ENCODE measurements at places on chromosomes 2 and 18.
A peak's percentile ranks its signal among the peaks of the same experiment; 100 is the strongest.

GRCh38 chr2:235544689-235544969, 50.8 kb downstream of the AGAP1 start:
- no peak for DNase-seq

DNA sequence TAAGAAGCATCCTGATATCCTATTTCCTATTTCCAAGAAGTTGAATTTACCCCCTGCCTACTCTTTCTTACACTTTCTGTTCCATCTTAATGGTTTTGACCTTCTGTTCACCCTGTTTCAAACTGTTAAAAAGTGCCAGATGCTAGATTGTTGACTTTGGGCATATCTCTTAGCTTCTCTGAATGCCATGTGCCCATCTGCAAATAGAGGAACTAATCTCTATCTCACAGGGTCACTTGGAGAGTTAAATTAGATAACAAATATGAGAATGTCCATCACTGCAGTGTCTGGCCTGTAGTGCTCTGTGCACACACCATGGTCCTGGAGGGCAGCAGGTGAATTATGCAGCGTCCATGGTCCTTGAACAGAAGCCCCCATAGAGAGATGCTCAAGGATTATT, 83.8 kb downstream of the LRATD1 start:
- no peak for DNase-seq

GRCh38 chr2:44778221-44778654, 163.3 kb upstream of the SIX3 start:
- no peak for DNase-seq

GRCh38 chr2:70043252-70043875, 43.9 kb upstream of the PCBP1 start:
- DNase-seq = peak; percentile 69

- DNase-seq = no peak
These were observed 32.8 kb downstream of the DTNA start for GRCh38 chr18:34742891-34743341.

DNA sequence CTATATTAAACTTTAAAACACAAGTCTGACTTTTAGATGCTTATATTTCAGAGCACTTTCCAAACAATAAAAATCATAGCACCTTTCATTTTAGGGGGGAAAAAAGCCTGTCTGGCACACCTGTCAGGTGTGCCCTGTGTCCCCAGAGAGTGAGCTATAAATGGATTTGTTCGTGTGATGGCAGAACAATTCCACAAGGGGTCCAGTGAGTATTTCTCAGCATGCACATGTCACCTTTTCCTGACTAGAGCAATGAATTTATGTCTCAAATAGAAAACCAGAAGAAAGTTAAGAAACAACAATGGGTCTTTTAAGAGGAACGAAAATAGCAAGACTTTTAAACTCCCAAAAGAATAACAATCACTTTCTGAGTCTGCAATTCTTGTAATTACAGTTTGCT, 55.9 kb downstream of the ACVR1C start:
- peak; percentile 20 for DNase-seq

- no peak for DNase-seq
These were observed 97.9 kb upstream of the SOX11 start for GRCh38 chr2:5594249-5594695.

DNA sequence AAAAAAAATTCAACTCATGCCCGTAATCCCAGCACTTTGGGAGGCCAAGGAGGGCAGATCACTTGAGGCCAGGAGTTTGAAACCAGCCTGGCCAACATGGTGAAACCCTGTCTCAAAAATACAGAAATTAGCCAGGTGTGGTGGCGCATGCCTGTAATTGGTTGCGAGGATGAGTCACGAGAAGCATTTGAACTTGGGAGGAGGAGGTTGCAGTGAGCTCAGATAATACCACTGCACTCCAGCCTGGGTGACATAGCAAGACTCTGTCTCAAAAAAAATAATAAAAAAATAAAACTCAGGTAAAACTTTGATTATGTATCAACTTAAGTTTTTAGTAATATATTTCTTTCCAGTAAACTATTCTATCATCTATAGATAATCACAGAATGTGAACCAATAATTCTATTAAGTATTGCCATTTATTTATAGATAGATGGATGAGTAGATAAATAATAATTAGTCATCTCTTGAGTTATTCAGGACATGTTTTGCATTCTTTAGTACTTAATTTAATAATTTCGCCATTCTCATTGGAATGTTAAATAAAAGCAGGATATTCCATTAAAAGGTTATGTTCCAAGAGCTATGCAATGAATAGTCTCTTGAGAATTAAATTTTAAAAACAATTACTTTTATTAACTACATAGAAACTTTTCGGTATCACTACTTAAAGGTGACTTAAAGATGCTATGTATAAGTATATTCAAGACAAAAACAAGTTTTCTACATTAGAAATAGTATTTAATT, 48.7 kb downstream of the WDPCP start:
- DNase-seq = no peak

DNA sequence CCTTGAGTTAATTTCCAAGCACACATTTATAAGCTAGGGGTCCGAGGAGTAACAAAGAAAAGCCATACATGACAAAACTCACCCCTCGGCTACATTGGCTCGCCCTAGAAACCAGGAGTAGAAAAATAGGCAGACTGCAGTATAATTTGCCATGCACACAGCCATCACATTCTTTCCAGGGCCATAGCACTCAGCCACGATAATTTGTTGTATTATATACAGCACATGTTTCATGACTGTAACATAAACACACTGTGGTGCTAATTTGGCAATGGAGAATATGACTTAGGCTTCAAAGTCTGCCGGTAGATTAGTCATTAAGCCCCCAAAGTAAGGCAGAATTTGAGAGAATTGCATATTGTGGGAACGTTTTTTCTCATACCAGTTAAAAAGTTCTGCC, 254.9 kb downstream of the ZNF521 start:
- no peak for DNase-seq

- peak; percentile 41 for DNase-seq
These were observed 839 bp upstream of the GPR148 start for GRCh38 chr2:130728007-130728454.

DNA sequence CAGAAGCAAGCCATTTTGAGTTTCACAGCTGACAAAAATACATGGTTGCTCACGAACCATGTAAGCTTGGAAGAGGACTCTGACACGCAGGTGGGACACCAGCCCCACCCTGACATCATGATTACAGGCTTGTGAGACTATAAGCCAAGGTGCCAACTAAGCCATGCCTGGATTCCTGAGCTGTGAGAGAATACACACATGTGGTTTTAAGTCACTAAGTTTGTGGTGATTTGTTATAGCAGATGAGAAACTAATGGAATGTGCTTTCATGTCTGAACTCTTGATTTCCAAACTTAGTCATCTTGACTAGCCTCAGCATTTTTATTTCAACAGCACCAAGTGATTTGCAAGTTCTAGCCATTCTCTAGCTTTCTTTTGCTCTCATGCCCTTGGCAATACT, 676.1 kb upstream of the CELF4 start:
- DNase-seq = no peak

Data from CD4-positive, alpha-beta T cell treated with Interleukin-2 at 100 ng/mL for 4 hours (primary cell).